Liver (tissue), 10 donors: ENCODE measurements at places on chromosomes 4 and X.

DNA sequence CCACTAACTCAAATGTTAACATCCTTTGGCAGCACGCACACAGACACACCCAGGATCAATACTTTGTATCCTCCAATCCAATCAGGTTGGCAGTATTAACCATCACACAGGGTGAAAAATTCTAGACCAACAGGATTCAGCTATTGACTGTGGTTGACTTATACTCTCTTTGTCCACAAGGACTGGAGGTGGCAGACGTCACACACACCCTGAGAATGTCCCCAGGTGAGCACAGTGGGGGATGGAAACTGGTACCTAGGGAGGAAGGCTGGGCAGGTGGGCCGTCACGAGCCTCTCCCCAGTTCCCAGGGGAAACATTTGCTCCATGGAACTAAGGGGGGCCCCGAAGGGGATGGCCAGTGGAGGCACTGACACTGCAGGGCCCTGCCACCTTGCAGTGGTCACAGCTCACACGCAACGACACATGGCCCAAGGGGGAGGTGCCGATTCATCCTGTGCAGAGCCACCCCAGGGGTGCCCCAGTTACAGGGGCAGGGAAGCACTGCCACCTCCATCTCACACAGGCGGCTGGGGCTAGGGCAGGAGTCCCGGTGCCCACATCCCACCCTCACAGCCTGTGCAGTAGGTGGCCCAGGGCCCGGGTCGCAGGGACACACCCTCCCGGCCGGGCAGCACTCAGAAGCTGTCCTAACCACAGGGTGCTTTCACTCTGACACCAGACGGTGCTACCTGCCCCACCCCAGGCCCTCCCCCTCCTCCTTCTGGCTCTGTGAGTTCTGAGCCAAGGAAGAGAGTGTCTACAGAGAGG lies 17.4 kb downstream of the ZFYVE28 start:
- DNase-seq, result no peak

GRCh38 chrX:24874604-24875247 lies 141.0 kb downstream of the ARX start:
- no peak for DNase-seq

DNA sequence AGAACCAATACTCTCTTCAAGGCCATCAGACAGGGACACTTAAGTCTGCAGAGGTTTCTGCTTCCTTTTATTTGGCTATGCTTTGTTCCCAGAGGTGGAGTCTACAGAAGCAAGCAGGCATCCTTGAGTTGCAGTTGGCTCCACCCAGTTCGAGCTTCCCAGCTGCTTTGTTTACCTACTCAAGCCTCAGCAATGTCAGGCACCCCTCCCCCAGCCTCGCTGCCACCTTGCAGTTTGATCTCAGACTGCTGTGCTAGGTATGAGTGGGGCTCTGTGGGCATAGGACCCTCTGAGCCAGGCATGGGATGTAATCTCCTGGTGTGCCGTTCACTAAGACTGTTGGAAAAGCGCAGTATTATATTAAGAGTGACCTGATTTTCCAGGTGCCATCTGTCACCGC lies 12.6 kb upstream of the UGT2B15 start:
- no peak for DNase-seq

- no peak for DNase-seq
These were observed 47.8 kb downstream of the SYNPO2 start for GRCh38 chr4:118936406-118936805.

- no peak for DNase-seq
These were observed 98.4 kb downstream of the STIM2 start for GRCh38 chr4:26958925-26959653.

GRCh38 chr4:176595257-176595656 lies 197.5 kb downstream of the VEGFC start:
- no peak for DNase-seq

GRCh38 chr4:185524888-185525863 lies 10.1 kb downstream of the PDLIM3 start:
- no peak for DNase-seq

GRCh38 chr4:40916880-40917279 lies 167.1 kb downstream of the NSUN7 start:
- DNase-seq, result no peak

GRCh38 chrX:118251271-118251670 lies 94.6 kb upstream of the WDR44 start:
- no peak for DNase-seq

- no peak for DNase-seq
These were observed 346.6 kb downstream of the OPHN1 start for GRCh38 chrX:68086709-68087108.

DNA sequence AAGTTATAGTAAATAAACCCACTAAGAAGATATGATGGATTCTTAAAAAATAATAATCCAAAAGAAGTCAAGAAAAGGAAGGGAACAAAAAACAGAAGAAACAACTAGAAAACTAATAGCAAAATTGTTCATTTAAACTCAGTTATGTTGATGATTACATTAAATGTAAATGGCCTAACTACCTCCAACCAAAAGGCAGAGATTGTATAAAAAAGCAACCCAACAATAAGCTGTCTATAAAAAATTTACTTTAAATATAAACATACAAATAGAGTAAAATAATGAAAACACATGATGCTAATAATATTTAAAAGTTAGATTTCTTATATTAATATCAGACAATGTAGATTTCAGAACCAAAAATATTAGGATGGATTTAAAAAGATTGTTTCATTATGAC lies 340.6 kb downstream of the CAMK2D start:
- no peak for DNase-seq

DNA sequence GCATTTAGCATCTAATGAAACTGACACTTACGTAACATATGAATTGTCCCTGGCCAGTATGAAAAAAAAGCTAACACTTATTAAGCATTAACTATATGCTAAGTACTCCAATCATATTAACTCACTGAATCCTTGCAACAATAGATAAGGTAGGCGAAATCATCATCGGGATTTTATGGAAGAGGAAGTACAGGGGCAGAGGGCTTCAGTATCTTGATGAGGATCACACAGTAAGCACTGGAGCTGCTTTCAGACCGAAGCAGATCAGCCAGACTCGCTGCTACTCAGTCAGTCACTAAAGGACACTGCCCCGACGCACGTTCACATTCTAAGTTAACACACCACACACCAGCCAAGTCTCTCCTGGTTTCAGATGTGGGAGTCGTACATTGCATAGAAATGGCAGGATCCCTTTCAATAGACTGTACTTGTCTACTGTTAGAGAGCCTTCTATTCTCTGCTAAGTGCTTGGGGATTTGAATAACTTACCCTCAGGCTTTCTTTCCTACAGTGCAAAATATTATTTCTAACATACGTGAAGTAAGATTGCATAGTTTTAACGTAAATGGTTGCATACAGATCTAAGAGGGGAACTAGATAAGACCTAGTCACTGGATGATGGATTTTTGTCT lies 540.2 kb upstream of the TENM3 start:
- no peak for DNase-seq

DNA sequence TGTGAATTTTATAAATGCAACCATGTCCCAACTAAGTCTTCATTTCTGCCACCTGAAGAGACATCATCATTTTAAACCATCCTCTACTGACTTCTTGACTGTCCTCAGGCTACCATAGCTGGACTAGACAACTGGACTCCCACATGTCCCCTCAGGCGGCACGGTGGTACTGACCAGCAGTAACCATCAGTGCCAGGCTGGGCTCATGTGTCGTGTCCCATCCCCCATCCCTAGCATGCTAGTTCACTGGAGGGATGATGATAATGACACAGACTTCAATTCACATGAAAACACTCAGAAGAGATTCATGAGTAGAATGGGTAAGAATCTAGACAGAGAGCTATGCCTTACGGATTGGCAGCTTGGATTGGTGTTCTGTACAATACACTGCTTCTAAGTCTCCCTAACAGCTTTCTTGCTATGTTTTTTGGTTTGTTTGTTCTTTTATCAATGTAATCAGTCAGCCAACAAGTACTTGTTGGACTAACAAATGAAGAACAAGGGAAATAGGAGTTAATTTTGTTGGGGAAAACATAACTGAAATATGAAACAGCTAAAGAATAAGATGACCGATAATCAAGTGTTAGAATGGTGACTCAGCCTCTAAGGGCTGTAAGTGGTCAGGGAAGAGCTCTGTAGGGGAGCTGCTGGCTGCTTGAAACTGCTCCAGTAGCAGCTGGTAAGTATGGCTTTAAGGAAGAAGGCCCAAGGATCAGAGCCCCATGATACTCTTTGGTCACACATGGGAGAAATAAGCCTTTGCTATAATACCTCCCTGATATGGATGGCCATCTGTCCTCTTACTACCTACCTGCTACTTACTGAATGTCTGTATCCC lies 10.3 kb downstream of the ZDHHC9 start:
- no peak for DNase-seq

DNA sequence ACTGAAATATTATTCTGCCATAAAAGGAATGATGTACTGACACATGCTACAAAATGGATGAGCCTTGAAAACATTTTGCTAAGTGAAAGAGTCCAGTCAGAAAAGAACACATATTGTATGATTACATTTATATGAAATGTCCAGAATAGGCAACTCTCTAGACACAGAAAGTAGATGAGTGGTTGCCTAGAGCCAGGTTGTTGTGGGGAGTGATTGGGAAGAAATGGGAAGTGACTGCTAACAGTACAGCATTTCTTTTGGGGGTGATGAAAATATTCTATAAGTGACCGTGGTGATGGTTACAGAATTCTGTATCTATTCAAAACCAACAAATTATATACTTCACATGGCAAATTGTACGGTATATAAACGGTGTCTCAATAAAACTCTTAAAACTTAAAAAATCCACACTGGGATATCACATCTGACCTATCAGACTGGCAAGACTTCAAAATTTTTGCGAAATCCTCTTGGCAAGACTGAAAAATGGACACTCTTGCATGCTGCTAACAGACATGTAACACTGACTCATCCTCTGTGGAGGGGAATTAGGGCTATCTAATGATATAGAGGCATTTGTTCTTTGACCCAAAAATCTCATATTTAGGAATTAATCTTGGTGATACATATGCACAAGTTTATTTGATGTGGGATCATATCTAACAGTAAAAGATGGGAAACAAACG lies 71.8 kb downstream of the FAM13A start:
- no peak for DNase-seq

DNA sequence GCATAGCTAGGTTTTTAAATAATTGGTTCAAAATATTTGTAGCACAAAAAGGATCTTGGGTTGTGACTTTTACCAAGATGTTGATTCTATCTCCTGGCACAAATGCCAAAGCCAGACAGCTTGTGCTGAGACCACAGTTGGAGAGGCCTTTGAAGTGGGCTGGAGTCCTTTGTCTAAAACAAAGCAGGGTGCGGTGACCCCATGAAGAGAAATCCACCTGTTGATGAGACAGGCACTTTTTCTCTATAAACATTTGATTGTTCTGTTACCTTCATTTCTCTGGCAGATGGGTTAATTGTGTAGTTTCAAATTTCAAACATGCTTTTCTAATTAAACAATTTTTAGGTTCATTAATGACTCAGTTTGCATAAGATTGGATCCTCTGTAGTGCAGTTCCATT lies 56.7 kb downstream of the STOX2 start:
- no peak for DNase-seq

DNA sequence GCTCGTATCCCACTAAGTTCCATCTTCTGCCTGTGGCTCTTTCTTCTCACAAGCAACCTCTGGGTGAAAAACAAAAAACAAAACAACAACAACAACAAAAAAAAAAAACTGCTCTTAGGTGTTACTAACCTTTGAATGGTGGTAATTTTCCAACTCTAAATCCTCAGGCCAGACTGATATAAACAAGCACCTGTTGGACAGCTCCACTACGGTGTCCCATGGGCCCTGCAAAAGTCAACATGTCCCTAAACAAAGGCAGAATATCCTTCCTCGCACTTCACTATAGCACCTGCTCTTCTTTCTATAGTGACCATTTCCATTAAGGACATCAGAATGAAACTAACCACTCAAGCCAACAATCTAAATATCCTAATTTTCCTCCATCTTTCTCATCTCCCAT lies 54.6 kb upstream of the PARM1 start:
- DNase-seq, result no peak

DNA sequence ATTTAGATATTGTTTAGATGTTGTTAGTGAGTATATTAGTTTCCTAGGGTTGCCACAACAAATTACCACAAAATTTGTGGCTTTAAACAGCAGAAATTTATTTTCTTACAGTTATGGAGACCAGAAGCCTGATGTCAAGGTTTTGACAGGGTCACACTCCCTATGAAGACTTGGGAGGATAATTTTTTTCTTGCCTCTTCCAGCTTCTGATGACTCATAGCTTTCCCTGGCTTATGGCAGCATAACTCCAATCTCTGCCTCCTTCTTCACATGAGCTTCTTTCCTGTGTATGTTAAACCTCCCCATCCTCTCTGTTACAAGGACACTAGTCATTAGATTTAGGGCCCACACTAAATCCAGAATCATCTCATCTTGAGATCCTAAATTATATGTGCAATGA lies 20.9 kb upstream of the RAB40A start:
- no peak for DNase-seq

GRCh38 chr4:147539959-147540358 lies 59.1 kb downstream of the EDNRA start:
- DNase-seq, result no peak

DNA sequence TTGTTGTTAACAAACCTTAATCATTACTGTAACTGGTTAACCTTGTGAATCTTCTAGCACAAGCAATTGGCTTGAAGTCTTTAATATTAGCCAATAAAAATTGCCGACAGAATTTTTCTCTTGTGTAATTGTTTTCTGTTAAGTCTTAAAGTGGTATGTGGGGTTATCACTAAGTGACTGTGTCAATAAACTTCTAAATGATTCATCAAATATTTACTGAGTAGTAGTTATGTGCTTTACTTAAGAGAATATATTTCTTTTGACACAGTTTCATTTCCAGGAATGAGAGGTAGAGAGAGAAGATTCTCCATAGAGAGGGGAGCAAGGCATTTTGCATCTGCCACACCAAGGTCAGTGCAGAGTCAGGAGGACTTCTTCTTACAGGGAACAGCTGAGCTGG lies 2361.6 kb upstream of the AGA start:
- no peak for DNase-seq

DNA sequence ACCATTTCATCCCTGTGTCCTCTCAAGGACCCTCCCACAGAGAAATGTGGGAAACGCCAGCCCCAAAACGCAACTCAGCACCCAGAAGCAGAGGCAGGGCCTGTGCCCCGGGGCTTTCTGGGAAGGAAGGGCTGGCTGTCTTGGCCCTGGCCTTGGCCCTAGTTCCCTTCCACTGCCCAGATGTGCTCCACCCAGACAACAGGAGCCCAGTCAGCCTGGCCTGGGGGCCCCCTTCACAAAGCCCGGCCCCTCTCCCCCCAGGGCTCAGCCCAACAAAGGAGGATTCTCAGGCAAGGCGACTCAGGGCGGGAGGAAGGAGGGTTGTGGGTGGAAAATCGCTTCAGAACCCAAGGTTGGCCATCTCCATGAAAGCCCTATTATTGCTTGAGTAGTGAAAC lies 82.5 kb downstream of the PJA1 start:
- DNase-seq, result no peak

DNA sequence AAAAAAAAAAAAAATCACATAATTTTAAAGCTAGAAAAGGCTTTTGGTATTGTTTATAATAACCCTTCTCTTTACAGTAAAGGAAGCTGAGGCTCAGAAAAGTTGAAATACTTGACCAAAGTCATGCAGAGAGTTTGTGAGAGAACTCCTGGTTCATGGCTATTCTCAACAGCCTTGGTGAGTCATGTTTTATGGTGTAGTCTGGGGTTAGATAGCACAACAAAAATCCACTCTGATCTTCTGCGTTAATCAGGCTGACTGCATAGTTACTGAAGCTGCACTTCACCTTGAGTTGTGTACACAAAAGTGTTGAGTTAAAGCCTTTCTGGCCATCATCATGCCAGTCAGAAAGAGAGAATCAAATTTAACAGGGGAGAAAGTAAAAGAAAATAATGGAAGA lies 19.3 kb upstream of the SFRP2 start:
- DNase-seq, result no peak

GRCh38 chrX:38151441-38151840 lies 69.2 kb downstream of the SRPX start:
- DNase-seq, result no peak
